HTR-8/SVneo (cell line): ENCODE measurements at places on chromosomes 3 and 15.

DNA sequence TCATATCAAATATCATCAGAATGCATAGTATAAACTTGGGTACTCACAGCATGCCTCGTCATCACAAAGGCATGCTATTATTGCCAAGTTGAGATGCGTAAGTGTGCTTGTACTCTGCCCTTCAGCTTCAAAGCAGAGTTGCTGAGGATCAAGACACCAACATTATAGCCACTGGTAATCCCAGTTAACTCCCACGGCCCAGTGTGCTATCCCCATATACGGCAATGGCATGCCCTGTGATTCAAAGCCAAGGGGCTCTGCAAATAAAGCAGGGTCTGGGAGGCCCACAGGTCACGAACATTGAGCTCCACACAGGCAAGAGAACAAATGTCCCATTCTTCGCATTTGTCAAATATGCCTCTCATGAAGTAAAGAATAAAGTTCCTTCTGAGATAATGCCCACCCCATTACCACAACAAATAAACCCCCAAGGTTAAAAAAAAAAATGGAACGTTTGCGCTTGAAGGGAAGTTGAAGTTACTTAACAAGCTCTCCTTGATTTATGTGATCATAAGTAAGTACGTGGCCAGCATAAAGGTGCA is 298.1 kb upstream of the NECTIN3 start:
- DNase-seq = peak; percentile 57

GRCh38 chr3:170222647-170223541 is 670 bp downstream of the PRKCI start:
- DNase-seq = peak; percentile 41

DNA sequence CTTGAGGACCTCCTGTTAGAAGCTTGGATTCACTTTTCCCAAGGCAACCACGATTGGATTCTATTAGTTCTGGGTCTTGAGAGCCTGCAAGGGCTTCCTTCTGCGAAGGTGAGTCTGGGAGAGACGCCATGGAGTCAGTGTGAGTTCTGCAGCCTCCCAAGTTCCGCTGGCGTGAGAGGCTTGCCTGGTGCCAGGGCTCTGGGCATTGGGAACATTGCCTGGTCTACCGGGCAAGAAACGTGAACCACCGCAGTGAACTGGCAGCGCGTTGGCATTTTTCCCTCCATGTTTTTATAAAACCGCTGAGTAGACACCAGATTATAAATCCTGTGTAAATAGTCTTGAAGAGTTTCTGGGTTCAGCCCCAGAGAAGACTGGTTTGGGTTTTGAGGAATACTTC is 160.9 kb downstream of the IGF1R start:
- no peak for DNase-seq

DNA sequence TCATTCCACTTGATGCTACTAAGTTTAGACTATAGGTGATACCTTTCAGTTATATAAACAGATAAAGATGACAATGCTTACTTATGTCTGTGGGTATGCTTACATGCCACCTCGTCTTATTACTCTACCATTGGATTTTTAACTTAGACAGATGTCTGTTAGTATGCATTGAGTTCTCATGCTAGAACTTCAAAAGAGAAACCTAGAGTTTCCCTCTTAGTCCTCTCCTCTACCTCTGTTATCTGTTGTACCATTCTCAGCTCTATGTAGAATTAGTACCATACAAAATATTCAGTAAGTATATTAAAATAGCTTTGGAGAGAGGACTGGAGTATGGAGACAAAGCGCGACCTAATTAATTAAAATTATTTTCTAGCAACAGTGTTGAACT is 111.3 kb downstream of the BBX start:
- DNase-seq = no peak

DNA sequence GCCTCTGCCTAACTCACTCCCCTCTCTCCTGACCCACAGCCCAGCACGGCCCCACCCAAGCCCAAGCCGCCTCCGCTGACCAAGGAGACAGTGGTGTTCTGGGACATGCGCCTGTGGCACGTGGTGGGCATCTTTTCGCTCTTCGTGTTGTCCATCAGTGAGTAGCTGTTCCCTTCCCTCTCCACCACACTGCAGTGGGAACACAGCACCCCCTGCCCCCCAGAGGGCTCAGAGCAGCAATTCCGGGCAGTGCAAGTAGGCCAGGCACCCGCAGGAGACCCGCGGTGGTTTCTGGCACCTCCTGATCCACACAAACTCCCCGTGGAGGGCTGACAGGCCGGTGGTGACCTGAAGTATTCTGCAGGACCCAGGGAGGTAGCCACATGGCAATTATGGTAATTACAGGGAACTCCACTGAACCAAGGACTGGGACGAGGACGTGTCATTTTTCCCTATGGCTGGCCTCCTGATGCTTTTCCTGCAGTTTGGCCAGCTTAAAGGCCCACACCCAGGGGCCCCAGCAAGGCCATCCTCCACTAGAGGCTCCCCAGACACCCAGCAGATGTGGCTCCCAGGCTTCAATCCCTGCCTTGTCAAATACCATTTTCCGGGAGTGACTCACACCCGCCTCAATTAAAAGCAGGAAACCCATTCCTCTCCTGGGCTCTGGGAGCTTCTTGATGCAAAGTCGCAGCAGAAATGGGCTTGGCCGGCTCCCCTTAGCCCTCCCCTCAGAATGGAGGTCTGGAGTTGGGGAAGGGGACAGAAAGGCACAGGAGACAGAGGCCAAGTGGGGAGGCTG is 4.8 kb downstream of the TMIE start:
- DNase-seq = peak; percentile 64

DNA sequence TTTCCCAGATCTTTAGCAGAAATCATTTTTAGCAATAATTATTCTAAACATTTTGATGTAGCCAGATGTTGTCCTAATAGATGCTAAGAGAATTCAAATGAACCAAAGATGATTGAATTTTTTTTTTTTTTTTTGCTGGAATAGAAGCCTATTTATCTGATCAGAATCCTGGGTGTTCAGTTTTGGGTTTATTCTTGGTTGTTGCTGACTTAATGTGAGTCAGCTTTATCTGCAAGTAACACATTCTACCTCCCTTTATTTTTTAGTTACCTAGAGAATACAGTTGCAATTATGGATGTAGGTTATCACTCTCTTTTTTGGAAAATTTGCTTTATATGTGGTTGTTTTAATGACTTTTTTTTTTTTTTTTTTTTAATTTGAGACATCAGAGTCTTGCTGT is 6.4 kb downstream of the CEP97 start:
- no peak for DNase-seq

- DNase-seq = peak; percentile 67
These were observed 18.6 kb upstream of the TICRR start for GRCh38 chr15:89556413-89557262.

GRCh38 chr15:67024314-67024997 is 40.9 kb upstream of the SMAD3 start:
- DNase-seq = peak; percentile 81

GRCh38 chr3:4358273-4358672 is 55.1 kb downstream of the SETMAR start:
- no peak for DNase-seq

GRCh38 chr3:188197388-188197847 is 43.5 kb downstream of the LPP start:
- peak; percentile 60 for DNase-seq

DNA sequence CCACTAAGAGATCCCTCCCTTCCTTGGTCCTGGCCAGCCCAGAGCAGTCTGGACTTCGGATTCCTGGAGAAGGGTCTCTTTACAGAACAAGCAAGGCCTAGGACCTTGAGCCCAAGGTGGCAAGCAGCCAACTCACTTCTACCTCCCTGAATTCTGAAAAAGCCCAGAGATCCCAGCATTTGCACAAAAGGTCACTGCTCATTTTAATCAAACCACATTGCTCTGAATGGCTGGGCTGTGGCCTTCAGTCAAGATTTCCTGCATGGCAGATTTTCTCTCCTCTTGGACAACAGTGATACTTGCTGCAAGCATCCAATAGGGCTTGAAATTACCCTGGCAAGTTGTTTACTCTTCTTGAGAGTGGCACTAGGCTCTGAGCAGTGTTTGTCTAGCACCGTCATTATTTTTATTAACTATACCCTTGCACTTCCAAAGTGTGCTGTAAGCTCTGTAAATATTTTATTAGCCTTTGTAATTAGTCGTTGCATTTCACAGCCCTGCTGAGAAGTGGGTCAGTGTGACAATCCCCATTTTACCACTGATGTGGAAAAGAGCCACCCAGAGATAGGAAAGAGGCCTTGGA is 274.7 kb upstream of the CTNNB1 start:
- no peak for DNase-seq

- DNase-seq = no peak
These were observed 61.1 kb downstream of the DIPK2A start for GRCh38 chr3:144032531-144033239.

DNA sequence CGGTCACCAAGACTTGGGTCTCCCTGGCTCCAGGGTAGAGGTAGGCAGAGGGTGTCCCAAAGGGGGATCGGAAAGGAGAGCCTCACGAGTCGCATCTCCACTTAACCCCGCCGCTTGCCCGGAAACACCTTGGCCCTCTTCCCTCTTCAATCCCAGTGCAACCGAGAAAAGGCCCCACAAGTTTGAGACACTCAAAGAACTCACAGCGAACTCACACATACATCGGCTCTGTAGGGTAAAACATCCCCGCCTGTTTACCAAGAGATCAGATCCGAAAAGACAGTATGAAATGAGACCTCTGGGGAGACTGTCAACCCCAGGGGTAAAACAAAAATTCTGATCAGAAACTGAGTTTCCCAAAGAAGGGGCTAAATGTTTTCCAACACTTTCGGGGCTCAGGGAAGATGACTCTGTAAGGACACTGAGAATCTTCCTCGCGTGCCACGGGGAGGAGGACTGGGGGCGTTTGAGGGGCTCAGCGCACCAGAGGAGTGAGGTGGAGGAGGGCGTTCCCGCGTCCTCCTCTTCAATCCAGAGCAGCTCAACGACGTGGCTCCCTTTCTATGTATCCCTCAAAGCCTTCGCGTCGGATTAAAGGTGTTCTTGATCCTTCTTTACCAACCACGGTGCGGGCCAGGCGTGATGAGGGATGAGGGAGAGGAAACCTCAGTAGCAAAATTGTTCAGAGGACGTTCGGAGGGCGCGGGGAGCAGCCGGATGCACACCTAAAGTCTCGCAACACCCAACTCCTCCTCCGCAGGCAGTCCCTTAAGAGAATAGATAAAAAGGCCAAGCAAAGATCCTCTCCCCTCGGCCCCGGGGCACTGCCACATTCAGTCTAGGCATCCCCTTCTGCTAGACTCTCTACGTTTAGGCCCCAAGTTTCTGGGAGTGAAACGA is 3.7 kb downstream of the WNT5A start:
- no peak for DNase-seq

DNA sequence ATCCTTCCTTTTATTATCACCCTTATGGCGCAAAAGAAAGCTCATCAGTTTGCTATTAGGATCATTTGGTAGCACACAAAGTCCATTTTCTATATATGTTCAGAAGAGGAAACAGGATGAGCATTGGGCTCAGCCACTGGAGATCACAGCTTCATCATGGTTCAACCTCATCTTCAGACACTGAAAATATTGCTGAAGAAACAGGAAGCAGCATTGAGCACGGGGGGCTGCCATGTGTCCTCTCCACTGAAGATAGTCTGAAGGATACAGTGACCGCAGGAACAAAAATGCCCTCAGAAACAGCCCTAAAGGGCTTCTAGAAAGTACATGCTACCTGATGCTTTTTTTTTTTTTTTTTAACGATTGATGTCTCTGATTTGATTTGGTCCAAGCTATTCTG is 835.3 kb upstream of the CFAP20DC start:
- DNase-seq = no peak

DNA sequence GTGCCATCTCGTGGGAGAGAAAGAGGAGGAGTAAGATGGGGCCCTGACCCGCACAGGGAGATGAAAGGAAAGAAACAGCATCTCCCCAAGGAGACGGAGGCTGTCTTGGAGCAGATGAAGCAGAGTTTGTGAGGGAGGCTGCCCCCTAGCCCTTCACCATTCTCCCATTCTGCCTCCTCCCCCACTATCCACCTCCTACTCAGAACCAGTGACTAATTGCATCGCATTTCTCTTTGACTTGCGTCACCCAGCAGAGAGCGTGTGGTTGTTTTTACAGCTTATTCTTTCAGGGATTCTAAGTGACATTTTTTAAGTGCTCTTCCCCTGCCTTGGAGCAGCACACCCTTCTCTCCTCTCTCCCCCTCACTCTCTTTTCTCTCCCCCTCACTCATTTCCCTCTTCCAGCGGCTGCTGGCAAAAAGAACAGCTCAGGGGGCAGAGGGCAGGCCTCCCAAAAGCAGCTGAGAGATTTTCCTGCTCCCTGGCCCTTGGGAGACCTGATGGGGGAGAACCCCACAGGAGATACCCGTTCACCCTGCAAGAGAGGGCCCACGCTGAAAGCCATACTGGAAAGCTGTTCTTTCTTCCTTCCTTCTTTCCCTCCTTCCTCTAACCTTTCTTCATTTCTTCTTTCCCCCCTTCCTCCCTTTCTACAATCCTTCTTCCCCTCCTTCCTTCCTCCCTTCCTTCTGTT is 91.8 kb downstream of the MRPL46 start:
- DNase-seq = peak; percentile 59

GRCh38 chr15:29319823-29320222 is 50.2 kb upstream of the NSMCE3 start:
- no peak for DNase-seq

DNA sequence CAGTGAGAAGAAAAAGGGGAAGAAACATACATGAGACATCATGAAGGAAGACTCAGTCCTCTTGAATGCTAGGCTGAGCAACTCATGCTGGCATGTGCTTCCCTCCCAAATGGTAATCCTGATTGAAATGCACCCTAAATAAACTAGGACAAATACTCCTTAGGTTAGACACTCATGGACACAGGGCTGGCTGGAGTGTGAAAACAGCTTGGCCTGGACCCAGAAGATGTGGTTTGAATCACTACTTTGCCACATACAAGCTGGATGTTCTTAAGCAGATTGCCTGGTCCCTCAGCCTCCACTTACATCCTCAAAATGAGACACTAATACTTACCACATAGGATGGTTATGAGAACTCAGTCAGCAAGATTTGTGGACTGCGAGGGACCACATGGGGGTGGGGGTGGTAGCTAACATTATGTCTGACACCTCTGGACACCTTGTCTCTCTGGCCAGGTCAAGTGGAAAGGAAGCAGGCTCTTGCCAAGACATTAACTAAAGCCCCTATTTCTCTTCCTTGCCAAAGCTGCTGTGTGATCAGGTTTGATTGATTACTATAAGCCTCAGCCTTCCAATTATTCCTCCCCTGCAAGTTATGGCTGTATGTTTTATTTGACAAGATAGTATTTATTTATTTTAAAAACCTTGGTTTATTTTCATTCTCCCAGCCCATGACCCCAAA is 138.9 kb upstream of the SLC7A14 start:
- DNase-seq = no peak

DNA sequence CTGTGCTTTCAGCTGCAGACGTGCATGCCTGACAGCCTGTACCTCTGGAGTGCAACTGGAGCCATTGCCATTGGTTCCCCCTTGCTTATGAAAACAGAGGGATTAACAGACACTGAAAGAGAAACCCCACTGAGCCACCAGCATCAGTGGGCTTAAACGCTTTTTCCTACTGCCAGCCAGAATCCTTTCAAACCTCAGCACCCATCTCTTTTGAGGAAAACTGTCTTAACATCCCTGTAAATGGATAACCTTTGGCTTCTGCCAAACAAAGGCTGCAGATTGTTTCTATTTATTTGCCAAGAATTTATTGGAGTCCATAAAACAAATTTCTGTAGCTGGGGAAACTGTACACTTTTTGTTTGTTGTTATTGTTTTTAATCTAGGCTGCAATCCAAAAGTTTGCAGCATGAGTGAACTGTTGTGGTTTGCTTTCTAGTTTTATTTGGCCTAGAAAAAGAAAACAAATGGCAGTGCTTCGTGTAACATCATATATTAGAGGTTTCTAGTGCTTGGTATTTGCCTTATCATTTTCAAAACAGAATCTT is 369.2 kb upstream of the IL12A start:
- no peak for DNase-seq

GRCh38 chr3:71510510-71510909 is 73.0 kb downstream of the FOXP1 start:
- peak; percentile 24 for DNase-seq
